ENCODE measurements at places on chromosomes 12 and 14.
A peak's percentile ranks its signal among the peaks of the same experiment; 100 is the strongest.

- no peak for DNase-seq
These were observed 174.2 kb upstream of the PDE3A start for GRCh38 chr12:20194171-20194570.

GRCh38 chr14:34785223-34786006, 71.0 kb upstream of the CFL2 start:
- peak; percentile 47 for DNase-seq

DNA sequence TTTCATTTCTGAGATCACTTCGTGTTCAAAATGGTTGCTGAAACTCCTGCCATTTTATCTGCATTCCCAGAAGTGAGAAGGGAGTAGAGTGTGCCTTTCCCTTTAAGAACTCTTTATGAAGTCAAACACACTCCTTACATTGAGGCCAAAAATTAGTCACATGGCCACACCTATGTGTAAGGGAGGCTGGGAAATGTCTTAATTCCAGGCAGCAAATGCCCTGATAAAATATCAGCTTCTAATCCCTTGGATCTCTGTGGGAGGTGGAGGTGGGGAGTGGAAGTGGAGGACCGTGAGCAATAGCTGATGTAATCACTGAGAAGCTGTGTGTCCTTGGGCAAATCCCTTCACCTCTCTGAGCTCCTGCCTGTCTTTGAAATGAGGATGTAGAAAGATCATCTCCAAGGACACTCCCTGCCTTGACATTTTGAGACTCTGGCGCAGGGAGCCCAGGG, 22.7 kb upstream of the ANKRD9 start:
- DNase-seq, result no peak

DNA sequence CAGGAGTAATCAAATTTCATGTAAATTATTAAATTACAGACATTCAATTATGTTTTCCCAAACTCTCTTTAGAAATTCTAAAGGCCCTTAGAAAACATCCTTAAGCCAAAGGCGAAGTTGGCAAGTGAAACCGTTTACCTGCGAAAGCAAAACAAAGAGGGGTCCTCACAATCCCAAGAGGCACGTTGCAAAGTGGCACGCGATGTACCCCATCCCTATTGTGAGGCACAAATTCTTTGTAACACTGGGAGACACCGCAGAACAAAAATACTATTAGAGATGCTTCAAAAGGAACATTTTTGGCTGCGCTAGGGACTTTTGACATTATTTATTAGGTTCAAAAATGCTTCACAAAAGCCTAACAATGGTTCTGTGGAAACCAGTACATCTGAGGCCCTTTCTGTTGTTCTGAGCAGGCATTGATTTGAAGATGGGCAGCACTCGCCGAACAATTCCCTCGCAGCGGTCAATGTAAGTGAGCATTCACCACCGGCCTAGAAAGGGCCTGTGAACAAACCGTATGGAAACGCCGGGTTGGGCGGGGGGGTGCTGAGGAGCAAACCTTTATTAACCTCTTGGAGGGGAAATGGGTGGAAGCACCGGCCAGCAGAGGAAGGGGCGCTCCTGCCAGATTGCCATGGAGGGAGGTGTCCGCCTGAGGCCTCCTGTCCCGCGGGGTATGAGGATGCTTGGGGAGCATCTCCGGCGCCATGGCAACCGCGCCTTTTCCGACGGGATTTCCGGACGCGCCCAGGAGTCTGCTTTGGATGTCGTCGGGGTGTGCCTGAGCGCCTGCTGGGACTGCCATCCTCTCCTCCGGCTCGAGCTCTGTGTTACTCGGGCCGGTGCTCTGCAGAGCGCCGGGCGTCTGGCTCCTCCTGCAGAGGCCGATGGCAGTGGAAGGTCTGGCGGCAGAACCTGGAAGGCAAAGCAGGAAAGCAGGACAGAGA, 193.9 kb downstream of the C12orf42 start:
- DNase-seq, result no peak

DNA sequence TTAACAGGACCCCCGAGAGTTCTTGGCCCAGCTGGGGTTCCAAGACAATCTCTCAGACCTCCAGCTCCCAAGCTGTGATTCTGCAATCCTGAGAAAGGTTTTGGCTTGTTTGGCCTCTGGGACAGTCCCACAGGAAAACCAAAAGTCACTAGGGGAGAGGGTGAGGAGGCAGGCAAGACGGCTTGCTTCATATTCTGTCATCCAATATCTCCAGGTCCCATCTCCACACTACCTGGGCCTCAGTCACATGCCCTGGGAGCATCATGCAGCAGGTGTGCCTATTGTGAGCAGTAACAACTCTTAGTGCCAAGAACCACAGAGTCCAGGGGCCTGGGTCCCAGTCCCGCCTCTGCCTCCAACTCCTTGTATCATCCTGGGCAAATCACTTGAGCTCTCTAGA, 1.7 kb downstream of the KRT79 start:
- DNase-seq, result no peak

DNA sequence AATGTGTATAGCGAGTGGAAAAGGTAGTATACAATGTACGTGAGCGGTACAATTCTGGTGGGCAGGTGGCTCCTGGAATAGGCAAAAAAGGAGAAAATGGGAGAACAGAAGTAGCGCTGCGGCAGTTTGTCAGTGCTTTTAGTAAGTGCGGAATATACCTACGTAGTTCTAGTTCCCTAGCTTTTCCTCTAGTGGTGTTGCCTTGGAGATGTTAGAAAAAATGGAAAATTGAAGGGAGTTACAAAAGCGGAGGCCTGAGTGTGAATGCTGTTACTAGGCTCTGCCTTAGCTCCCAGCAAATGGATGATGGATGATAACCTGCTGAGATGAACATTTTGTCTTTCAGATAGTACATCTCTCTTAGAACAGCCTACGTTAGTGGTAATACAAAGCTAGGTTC, 1.1 kb downstream of the TTC8 start:
- no peak for DNase-seq

- DNase-seq, result peak; percentile 75
These were observed 5.8 kb upstream of the PUS1 start for GRCh38 chr12:131923260-131923659.

DNA sequence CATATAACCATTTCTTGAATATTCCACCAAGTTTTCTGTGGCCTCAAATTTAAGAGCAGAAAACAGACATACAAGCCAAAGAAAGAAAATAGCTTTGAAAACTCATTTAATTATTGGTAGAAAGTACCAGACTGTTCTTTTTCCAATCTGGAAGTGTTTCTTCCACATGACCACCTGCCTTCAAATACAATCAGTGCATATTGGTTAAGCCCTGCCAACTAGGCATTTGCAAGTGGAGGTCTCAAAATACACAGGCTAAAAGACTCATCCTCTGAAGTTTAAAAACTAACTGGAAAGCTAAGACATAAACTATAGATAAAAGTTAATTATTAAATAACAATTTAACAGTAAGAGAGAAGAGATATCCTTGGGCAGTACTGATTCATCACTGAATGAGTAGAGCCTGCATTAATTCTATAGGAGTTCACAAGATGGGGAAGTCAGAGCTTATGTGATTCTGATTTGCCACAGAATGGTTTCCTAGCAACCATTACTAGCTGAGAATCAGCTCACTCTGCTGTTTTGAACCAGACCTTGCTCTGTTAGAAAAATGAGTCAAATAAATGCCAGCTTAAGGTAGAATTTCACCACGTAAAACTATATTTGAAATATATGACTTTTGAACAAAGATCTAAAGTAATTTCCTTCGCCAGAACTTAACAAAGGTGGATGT, 433.8 kb downstream of the FUT8 start:
- DNase-seq, result no peak

DNA sequence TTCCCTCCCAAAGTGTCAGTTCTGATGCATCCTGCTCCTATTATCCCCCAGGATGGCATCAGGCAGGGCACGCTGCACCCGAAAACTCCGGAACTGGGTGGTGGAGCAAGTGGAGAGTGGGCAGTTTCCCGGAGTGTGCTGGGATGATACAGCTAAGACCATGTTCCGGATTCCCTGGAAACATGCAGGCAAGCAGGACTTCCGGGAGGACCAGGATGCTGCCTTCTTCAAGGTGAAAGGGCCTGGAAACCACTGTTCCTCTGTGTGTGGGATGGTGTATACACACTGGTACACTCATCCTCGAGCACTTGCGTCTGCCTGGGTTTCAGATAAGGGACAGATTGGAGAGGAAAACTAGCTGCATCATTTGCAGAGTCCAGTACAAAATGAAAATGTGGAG, 1.0 kb downstream of the IRF9 start:
- DNase-seq, result no peak

GRCh38 chr14:65637780-65638179, 225.2 kb downstream of the FUT8 start:
- DNase-seq, result no peak

DNA sequence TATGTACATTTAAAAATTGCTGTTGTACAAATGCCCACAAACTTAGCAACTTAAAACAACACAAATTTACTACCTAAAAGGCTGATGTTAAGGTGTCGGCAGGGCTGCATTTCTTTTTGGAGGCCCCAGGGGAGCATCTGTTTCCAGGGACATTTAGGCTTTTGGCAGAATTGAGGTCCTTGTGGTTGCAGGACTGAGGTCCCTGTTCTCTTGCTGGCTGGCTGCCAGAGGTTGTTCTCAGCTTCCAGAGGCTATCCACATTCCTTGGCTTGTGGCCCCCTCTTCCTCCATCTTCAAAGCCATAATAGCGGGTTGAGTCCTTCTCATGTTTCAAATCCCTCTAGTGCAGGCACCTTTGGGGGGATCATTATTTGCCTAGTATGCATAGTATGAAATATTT, 22.4 kb upstream of the KRT83 start:
- DNase-seq, result no peak

- DNase-seq, result no peak
These were observed 466.1 kb downstream of the FOXG1 start for GRCh38 chr14:29232711-29233110.

DNA sequence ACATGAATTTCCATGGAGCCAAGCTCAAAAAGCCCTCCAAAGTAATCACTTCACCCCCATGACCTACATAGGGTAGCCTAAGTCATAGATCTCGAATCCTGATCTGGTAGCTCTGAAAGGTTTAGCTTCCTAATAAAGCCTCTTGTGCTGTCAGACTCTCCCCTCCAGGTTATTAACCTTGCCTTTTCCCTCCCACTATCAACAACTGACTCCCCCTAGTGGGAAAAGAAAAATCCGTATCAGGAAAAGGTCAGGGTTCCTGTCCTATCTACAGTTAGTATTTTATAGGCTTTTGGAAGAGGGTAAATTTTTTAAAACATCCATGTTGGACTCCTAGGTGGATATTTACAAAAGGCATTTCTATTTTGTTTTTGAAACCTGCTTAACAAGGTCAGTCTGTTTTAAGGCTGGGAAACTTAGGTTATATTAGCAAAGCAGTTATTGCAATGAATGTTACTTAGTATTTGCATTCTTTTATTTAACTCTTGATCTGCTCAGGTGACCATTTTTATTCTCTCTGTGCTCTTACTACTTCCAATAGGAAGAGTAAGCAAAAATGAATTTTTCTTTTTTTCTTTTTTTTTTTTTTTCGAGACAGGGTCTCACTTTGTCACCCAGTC, 8.0 kb downstream of the YY1 start:
- DNase-seq, result no peak

GRCh38 chr14:101933209-101933608, 31.2 kb upstream of the DYNC1H1 start:
- DNase-seq, result no peak

GRCh38 chr12:132219323-132219722, 75.1 kb downstream of the NOC4L start:
- DNase-seq, result no peak

- DNase-seq, result no peak
These were observed 8.3 kb upstream of the MYL2 start for GRCh38 chr12:110928700-110929099.

DNA sequence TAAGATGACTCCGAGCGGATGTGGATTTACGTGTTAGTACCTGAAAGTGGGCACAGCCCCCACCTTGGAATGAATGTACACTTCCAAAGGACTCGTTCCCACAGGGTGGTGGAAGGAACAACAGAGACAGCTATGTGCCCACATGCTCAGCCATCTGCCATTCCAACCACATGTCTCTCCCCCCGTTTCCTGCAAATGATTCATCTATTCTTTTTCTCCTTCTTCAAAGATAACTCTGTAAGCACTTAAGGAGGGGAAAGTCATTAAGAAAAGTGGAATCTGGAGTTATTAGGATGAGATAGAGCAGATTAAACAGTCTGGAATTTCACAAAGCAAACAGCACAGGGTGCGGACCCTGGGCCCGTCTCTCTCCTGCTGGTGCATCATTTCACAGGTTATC, 18.5 kb upstream of the DUSP6 start:
- no peak for DNase-seq

DNA sequence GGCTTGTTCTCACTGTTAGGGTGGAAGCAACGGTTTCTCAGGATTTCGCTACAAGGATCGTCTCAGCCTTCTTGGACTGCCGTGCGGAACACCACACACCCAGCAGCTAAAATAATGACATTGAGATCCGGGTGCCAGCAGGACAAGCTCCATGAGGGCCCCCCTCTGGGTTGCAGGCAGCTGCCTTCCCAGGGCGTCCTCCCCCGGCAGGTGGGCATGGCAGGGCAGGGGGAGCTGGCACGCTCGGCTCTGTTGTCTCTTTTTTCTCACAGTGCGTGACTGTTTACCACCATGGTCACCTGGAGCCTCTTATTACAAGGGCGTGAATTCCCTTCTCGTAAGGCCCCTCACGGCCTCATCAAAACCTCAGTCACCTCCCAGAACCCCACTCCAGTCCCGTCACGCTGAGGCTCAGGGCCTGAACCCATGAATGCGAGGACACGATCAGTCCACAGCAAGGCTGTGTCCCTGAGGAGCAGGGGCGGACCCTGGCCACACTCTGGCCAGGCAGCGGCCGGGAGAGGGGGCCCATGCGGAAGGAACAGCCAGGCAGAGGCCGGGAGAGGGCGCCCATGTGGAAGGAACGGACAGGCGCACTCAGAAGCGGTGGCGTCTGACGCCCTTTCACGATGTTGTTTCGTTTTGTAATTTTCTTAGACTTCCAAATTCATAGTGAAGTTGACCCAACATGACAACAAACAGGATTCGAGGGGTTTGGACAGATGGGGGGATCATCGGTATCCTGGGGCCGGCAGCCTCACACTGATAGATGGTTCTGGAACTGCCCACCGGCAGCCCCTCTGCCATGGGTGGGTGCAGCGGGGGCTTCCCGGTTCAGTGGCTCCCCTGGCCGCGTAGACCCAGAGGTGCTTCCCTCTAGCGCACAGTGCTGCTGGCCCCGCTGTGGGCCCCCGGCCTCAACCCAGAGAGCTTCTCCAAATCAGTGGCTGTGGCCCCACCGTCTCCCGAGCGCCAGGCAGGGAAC, 10.0 kb downstream of the LRCOL1 start:
- DNase-seq, result no peak
